ENCODE measurements at places on chromosomes 7 and 10. TPM values are rescaled to one million over a fixed set of nuclear protein-coding genes. Genes with fewer than 3 reads are reported as not detected.
A peak's percentile ranks its signal among the peaks of the same experiment; 100 is the strongest.

The PSMC2 gene
- 175 TPM for total RNA-seq

The GHRHR gene
- not detected for total RNA-seq

- DNase-seq: no peak
These were observed 1.7 kb upstream of the TRIP6 start for GRCh38 chr7:100865372-100865911.

- peak; percentile 77 for DNase-seq
These were observed 19.8 kb upstream of the CLDN12 start for GRCh38 chr7:90383422-90383821.

DNA sequence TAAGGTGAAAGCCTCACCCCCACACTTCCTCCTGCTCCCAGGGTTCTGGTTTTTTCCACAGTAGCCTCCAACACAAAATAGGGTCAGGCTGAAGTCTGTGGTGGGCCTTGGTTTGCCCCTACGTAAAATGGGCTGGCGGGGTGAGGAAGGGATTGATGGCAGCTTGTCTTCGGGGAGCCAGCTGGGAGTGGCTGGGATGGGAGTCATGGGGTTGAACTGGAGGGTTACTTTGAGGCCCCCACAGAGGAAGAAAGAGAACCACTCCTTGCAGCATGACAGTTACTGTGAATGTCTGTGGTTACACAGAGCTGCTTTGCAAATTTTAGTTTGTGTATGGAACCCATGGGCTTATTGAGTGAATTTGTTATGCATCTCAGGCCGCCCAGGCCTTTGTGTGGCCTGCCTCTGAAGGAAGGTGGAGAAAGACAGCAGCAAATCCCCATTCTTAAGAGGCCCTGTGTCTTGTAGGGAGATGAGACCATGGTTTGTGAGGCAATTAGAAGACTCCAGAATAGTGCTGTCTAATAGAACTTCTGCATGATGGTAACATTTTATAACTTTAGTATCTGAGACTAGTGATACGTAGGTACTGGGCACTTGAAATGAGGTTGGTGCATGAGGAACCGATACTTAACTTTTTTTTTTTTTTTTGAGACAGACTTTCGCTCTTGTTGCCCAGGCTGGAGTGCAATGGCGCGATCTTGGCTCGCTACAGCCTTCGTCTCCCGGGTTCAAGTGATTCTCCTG is 8.1 kb downstream of the TRIM8 start:
- DNase-seq: no peak

DNA sequence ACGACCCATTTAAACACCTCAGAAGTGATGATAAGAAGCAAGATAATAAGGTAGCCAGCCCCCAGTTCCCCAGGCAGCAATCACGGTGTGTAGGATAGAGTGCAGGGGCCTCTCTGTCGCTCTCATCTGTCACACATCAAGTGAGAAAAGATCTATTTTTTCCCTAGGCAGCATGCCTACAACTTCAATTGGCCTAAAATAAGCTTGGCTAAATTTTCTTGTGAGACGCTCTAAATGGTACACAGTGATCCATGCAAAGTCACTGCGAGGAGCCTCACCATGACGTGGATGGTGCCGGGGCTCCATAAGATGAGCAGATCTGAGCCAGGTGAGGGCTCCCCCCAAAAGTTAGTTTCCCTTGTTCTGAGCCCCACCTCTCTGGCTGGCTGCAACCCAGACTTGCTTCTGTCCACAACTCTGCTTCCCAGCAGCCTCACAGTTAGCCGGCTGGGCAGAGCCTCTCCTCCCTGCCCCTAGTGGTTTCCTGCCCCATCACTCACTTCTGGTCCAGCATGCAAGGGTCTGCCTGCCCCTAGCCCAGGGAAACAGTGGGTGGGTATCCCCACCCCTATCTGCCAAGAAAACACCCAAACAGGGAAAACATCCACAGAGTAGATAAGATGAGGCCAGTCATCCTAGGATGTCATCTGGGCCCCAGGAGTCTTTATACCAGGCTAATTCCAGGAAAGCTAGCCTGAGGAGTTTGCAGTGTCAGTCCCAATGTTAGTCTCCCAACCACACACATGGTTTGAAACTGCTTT is 342.1 kb downstream of the GRID1 start:
- DNase-seq: no peak

The PIK3AP1 gene
- total RNA-seq: 0.17 TPM

GRCh38 chr10:65945061-65945460 is 980.8 kb upstream of the LRRTM3 start:
- DNase-seq: no peak

- no peak for DNase-seq
These were observed 17.6 kb downstream of the SLC26A4 start for GRCh38 chr7:107678110-107678753.

DNA sequence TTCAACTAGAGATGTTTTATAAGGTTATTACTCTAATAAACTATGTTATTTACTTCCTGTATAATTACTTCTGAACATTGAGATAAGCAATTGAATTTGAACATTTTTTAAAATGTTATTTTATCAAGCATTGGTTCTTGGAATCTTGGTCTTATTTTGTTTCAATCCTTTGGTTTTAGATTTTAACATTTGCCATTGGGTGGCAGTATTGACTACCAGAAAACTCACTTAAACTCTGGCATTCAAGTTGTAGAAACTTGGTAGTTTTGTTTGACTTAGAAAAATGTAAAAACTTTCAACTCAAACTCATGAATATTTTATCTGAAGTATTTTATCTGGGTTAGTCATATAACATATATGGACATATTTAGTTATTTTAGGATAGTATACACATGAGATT is 48.1 kb downstream of the ATRNL1 start:
- DNase-seq: peak; percentile 9
